NB4 (cell line): ENCODE measurements at places on chromosomes 2 and 18.
A peak's percentile ranks its signal among the peaks of the same experiment; 100 is the strongest.

DNA sequence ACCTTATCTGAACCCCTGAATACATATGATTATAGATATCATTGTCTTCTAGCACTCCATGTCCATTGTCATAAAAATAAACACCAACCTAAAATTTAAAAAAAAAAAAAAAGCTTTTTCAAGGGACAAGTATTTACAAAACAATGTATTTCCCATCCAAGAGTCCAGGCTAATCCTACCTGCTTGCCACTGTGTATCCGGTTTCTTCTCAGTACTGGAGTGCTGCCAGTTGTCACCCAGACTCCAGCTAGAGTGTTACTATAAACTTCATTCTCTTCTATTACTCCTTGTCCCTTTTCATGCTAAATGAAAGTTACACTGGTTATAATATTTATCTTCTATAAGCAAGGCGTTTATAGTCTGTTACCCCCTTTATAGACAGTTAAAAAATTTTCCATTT, 35.8 kb downstream of the MSH6 start:
- no peak for DNase-seq

- no peak for DNase-seq
Measured at GRCh38 chr2:205685314-205686055, 3.2 kb downstream of the NRP2 start.

DNA sequence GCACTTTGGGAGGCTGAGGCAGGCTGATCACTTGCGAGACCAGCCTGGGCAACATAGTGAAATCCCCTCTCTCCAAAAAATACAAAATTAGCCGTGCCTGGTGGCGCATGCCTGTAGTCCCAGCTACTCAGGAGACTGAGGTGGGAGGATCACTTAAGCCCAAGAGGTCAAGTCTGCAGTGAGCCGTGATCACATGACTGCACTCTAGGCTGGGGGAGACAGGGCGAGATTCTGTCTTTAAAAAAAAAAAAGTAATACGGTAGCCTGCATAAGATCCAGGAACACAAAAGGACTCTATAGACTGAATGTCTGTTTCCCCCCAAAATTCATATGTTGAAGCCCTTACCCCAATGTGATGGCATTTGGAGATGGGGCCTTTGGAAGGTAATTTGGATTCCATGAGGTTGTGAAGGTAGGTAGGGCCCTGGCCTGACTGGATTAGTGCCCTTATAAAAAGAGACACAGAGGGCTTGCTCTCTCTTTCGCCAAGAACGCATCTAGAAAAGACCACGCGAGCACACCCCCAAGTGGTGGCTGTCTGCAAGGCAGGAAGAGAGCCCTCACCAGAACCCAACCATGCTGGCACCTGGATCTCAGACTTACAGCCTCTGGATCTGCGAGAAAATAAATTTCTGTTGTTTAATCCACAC, 17.0 kb downstream of the MBOAT2 start:
- peak; percentile 61 for DNase-seq

- DNase-seq = no peak
Measured at GRCh38 chr2:238286987-238287736, 1.2 kb downstream of the PER2 start.

DNA sequence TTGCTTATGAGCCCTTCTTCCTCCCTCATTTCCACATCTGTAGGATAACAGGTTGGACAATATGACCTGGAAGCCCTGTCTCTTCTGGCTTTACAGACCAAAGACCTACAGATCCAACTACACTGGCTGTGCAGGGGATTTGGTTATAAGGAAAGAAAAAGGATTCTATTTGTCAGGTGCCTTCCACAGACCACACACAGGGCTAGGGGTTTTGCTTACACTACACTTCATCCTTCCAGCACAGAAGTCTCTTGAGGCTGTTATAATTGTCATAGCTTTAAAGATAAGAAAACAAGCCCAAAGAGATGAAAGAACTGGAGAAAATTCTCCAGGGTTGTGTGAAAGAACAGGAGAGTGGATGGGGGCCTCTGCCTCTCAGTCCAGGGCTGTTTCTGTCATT, 302.6 kb downstream of the MYCN start:
- no peak for DNase-seq

- no peak for DNase-seq
Measured at GRCh38 chr2:69077252-69077950, 64.4 kb downstream of the ANTXR1 start.

- peak; percentile 34 for DNase-seq
Measured at GRCh38 chr2:198054299-198054698, 249.9 kb downstream of the PLCL1 start.

- DNase-seq = no peak
Measured at GRCh38 chr18:25077038-25077943, 274.7 kb downstream of the ZNF521 start.

- no peak for DNase-seq
Measured at GRCh38 chr2:21617885-21618434, 494.2 kb downstream of the TDRD15 start.

DNA sequence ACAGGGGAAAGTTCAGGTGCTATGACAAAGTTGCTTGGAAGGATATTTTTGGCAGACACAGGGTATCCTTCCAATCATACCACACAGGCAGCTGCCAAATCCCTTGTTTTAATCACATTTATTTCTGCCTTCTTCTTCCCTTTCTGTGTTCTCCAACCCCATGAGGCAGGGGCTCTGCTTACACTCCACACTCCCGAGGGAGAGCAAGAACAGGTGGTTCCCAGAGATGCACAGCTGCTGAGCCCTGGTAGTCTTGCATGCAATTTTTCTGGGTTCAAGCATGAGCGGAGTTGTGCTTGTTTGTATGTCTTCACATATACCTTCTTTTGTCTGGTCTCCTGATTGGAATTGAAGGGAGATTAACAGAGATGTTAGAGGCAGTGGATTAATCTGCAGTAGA, 251.7 kb upstream of the ST6GAL2 start:
- DNase-seq = no peak

- no peak for DNase-seq
Measured at GRCh38 chr18:54210463-54210862, 14.0 kb downstream of the MBD2 start.
